ENCODE measurements at places on chromosomes 7 and 10.

GRCh38 chr10:68239596-68240150 is 7.8 kb upstream of the ATOH7 start:
- DNase-seq: no peak

DNA sequence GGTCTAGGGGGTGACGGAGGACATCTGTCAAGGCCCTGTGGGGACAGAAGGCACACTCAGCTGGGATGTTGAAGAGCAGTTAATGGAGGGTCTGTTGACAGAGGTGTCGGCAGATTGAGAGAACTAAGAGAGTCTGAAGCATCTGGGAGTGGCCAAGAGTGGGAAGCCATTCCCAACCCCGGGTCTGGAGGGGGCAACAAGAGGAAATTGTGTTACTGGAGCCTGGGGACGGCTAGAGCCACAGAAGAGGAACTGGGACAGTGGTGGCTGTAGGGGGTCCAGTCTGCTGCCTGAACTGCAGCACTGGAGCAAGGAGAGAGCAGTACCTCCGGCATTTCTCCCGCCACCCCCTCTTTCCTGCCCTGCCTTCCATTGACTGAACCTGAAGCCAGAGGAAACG is 136.6 kb downstream of the CHN2 start:
- DNase-seq: no peak

DNA sequence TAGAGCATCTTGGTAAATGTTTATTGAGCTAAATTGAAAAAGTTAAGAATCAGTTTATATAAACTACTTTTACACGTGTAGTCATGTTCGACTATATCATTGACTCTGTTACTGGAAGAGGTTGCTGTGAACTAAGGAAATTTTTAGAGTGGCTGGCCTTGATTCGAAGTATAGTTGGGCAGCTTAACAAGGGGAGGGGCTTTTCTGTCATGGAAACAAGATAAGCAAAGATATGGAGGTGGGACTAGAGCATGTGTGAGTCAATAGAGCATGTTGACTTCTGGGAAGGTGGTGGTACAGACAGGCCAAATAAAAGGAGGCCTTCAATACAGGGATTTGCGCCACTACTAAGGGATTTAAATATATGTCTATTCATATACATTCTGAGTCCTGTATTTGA is 7.6 kb downstream of the ATP5F1C start:
- no peak for DNase-seq

DNA sequence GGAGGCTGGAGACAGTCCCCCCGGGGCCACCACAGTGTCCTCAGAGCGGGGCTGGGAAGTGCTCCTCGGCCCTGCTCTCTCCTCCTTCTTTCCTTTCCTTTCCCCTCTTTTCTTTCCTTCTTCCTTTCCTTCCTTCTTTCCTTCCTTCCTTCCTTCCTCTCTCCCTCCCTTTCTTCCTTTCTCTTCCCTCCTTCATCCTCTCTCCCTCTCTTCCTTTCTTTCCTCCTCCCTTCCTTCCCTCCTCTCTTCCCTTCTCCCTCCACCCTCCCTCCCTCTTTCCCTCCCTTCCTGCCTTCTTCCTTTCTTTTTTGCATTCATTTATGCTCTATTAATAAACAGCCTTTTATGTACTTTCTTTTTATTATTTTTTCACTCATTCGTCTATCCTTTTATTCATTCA is 127.1 kb upstream of the TCERG1L start:
- DNase-seq: no peak

DNA sequence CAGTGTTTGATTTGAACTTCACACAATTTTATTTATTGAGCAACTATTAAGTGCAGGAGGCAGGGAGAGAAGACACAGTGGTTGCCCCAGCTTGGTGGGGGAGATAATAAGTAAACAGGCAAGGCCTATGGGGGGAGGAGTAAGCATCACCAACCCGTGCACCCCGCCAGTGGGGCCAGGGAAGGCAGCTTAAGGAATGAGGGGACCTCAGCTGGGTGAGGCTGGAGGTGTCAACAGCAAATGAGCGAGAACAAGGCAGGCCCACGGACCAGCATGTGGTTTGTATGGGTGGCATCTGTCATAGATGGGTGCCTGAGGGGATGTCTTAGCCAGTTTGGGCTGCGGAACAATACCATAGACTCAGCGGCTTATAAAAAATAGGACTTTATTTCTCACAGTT is 24.1 kb upstream of the CRHR2 start:
- DNase-seq: no peak

- DNase-seq: no peak
These were observed 249.2 kb downstream of the SFMBT2 start for GRCh38 chr10:7161484-7162250.

- no peak for DNase-seq
These were observed 79.1 kb upstream of the NME8 start for GRCh38 chr7:37769291-37769690.

GRCh38 chr7:39132306-39132705 is 154.6 kb downstream of the POU6F2 start:
- DNase-seq: no peak

DNA sequence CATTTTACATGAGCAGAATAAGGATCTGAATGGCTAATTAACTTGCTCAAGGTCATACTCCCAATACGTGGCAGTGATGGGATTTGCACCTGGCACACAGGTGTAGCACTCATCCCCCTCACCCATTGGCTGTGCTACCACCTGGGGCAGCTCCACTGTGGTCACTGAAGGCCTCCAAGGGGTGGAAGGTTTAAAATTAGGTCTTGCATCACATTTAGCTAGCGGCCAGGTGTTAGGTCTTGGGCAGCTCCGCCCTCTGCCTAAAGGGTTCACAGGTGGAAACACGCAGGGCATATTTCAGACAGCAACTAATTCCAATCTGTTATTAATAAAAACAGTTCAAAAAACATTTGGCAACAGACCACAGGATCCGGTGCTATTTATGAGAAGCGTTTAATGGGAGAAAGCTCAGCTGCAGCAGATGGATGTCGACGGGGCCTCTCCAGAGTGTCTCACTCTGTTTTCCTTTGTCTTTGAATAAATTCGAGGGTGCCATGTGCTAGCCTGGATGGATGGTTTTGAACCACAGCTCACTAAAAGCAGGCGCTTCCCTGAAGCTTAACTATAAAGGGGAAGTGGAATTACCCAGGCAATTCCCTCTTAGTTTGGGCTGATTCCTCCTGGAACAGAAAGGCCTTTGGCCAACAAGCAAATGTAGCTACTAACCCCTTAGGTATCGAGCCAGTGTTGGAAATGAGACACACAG is 1017.6 kb downstream of the TYW1 start:
- DNase-seq: no peak

- no peak for DNase-seq
These were observed 14.2 kb upstream of the TMEM254 start for GRCh38 chr10:80064120-80064886.

DNA sequence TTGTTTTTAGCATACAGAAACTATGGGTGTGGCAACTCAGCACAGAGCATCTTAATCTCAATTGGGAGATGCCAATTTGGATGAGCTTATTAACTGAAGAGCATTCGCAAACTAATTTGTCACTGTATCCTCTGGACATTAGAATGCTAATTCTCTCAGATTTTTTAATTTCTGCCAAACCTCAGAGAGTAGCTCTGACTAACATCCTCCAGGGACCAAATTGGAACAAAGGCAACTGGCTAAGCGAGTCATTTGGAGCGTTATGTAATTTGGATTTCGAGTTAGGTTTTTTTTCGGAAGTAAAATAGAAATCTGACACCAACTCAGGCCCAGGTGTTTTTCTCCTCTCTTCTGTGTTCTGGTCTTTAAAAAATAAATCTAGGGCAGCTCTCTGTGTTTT is 201.9 kb downstream of the BMPER start:
- DNase-seq: no peak

DNA sequence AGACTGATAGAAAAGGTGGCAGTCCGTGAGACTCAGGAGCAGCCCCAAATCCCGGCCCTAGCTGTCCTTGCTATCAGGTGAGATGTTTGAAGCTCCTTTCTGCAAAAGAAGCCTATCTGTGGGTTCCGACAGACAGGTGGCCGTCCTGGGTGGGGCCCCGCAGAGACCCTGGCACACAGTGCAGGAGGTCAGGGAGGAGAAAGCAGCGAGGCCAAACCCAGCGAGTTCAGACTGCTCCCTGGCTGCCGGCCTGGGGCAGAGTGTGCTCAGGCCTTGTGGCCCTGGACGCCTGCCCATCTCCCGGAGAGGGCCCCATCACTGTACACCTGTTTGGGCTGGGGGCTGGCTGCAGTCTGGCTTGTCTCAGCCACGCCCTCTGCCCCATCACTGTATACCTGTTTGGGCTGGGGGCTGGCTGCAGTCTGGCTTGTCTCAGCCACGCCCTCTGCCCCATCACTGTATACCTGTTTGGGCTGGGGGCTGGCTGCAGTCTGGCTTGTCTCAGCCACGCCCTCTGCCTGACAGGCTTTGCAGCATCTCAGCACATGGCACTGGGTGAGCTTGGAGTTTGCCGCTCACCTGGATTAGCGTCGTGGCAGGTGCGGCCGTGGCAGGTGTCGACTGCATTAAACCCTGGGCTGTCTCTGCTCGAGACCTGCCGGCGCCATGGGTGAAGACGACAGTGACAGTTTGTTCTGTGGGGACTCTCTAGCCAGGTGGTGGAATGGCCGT is 11.8 kb upstream of the PRKAR1B start:
- DNase-seq: peak; percentile 13

GRCh38 chr7:45007571-45008328 is 7.7 kb downstream of the CCM2 start:
- DNase-seq: no peak

DNA sequence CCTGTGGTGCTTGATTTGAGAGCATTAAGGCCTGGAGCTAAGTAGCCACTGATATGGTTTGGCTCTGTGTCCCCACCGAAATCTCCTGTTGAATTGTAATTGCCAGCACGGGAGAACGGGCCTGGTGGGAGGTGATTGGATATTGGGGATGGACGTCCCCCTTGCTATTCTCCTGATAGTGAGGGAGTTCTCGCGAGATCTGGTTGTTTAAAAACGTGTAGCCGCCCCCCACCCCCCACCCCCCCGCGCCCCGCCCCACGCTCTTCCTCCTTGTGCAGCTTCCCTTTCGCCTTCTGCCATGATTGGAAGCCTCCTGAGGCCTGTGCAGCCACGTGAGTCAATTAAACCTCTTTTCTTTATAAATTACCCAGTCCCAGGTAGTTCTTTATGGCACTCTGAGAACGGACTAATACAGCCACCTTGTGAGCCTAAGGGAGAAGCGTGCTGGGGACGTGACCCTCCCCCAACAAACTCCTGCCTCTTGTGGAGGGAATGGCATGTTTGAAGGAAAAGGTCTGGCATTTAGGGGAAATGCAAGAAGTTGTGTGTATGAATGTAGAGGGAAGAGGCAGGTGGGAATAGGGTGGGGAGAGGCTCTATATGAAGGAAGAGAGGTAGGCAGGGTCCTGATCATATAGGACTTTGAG is 118.0 kb upstream of the KMT2C start:
- DNase-seq: no peak

DNA sequence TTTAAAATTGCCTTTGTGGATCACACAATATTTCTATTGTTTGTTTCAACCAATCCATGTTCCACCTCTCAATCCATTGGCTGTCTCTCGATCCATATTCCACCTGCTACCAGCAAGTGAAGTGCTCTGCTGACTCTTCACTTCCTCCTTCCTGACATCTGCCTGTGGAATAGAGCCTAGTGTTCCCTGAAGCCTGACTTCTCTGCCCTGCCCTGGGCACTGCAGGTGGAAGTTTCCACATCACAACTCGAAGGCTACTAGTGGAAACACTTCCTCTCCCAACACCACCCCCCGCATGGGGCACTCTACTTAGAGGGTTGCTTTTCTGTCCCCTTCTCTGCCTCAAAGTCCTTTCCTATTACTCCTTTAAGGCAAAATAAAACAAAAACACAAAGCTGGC is 563.8 kb upstream of the IGFBP3 start:
- no peak for DNase-seq

GRCh38 chr10:75319274-75319673 is 82.3 kb downstream of the ZNF503 start:
- no peak for DNase-seq

DNA sequence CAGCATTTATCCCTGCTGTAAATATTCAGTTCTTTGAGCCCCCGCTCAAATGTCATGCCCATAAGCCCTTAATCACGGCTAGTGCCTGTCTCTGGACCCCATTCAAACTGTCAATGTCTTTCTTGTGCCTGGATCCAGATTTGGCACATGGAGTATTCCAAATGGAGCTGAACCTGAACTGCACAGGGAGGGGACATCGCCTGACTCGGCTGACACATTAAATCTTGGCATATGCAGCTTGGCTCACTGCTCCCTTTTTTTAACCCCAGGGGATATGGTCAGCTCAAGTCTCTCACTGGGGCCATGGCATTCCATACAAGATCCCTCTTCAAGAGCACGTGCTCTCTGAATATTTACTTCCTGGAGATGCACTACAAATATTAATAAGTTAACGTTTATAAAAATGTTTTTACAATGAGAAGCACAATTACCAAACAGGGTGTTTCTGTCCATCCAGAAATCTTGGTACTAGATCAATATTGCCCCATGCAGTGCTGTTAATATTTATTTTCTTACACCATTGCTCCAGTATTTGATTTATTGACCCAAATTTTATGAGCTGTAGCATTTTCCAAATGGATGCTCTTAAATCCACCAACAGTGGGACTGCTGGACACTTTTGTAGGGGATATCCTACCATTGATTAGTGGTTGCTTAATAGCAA is 57.4 kb downstream of the FGFR2 start:
- DNase-seq: no peak

GRCh38 chr10:102935505-102935904 is 17.4 kb downstream of the CNNM2 start:
- no peak for DNase-seq

DNA sequence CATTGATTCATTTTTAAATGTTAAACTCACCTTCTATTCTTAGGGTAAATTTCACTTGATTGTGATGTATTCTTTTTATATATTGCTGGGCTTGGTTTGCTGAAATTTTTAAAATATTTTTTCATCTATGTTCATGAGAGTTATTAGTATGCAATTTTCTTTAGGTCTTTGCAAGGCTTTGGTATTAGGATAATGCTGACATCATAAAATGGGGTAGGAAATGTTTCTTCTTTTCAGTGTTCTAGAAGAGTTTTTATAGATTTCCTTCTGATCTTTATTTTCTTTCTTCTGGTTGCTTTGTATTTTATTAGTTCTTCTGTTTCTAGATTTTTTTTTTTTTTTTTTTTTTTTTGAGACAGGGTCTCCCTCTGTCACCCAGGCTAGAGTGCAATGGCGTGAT is 56.3 kb downstream of the AHCYL2 start:
- DNase-seq: no peak

- DNase-seq: no peak
These were observed 4.8 kb upstream of the AOC1 start for GRCh38 chr7:150847536-150847935.

DNA sequence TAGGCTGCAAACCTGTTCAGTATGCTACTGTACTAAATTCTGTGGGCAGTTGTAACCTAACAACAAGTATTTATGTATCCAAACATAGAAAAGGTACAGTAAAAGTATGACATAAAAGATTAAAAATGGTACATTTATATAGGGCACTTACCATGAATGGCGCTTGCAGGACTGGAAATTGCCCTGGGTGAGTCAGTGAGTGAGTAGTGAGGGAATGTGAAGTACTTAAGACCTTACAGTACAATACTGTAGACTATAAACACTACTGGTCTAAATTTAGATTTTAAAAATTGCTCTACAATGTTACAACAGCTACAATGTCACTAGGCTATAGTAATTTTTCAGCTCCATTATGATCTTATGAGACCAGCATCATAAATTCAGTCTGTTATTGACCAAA is 146.0 kb upstream of the GNAI1 start:
- DNase-seq: no peak

All from NCI-H526 (cell line).